ENCODE measurements at places on chromosomes 2 and 18.

GRCh38 chr2:108553209-108553919, 19.1 kb downstream of the LIMS1 start:
- no peak for DNase-seq

DNA sequence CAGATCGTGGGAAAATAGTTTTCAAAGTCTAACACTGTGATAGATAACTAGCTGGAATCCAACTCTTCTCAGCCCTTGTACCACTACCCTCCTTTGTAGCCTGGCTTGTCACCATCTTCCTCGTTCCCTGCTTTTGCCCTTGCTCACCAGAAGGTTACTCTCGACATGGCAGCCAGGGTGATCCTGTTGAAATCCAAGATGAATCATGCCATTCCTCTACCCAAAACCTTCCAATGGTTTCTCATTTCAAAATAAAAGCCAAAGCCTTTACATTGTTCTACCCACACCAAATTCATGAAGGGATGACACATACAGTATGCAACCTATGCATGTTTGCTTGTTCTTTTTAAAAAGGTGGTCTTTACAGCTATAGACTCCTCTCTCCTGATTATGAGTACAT, 45.7 kb downstream of the STAT4 start:
- DNase-seq, result peak; percentile 46

- DNase-seq, result no peak
Observed at GRCh38 chr2:10085668-10086059, 5.5 kb upstream of the CYS1 start.

DNA sequence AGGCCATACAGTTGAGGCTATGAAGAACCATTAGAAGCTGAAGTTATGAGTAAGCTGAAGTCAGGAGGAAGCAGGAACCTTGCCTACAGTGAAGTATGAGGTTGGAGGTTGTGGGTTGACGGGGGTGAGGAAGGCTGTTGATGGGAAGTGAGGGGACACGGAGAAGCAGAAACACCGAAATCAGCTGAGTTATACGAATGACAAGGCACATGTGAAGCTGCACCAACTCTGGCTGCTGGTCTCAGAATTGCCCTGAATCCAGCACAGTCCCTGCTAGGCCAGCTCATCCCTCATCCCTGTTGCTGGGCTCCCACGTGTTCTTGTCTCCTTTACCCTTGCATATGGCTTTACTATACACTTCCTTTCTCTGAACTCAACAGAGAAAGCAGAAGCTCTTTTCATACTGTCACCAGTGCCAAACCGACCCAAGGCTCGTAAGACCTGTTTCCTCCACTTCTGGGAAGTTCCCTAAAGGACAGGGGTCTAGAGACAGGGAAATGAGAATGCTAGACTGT, 9.2 kb upstream of the TMEM247 start:
- no peak for DNase-seq

GRCh38 chr2:222298001-222298310, 842 bp downstream of the PAX3 start:
- DNase-seq, result no peak

GRCh38 chr18:22194151-22194598, 24.8 kb downstream of the GATA6 start:
- DNase-seq, result no peak

GRCh38 chr18:12637901-12638643, 19.8 kb downstream of the SPIRE1 start:
- DNase-seq, result no peak

DNA sequence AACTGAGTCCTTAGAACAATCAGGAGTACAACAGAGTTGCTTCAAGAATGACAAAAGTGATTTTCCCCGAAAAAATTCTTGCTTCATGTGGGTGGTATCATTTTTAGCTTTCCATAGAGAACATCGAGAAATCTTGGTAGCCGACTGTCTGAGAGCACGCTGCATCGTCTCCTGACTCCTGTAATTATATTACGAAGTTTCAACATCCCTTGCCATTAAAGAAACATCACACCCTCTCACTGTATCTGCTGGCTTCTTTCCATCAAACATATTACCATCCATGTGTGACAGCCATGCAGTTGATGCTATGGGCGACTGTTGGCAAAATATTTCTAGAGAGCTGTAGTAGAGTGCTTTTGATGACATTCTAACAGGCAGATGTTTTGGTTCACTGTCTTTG, 311.2 kb downstream of the CMPK2 start:
- no peak for DNase-seq

DNA sequence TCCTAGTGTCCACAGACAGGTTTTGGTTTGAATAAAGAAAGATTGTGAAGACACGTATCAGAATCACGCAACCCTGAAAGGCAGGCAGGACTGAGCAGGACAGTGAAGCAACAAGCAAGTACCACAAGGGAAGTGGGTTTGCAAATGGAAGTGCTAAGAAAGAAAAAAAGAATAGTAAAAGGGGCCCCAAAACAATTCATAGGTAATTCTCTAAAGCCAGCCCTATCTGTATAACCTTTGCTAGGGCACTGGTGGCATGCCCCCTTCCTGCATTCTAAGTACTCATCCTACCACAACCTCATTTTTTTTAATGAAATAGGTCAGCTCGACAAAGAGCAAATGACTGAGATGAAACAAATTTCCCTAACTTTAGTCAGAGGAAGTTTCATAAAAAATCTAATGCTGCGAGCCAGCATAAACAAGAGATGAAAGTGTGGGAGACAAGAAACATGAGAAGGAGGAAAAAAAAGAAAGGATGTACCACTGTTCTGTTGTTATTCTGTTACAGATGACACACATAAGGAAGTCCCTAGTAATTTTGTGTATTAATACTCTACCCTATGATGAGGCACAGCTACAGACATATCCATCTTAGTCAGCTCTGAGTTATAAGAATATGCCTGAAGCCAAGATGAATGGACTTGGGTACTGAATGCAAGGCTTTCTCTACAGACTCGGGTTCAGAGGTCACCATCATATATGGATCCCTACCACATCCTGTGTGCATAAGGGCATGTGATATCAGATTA, 32.2 kb downstream of the IKZF2 start:
- no peak for DNase-seq

DNA sequence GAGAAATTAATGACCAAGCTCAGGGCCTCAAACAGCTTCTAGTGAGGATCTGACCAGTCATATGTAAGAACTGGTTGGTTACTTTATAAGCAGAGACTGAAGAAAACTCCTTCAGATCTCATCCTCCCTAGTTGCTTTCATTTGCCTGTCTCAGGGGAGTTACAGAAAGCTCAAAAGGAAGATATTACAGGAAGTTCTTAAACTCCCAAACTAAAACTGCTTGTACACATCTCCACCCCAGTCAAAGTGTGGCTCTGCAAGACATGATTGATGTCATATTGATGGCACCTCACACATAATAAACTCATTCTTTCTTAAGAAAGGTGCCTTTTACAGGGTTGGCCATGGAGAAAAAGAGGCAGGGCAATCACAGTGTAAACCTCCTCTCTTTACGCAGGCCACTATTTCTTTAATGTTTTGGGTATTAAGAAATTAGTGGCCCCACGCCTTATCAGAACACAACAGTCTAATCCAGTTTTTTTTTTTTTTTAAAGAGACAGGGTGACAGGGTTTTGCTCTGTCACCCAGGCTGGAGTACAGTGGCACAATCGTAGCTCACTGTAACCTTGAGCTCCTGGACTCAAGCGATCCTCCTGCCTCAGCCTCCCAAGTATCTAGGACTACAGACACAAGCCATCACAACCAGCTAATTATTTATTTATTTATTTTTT, 62.6 kb upstream of the STK17B start:
- no peak for DNase-seq

- no peak for DNase-seq
Observed at GRCh38 chr2:16716024-16716423, 50.4 kb upstream of the CYRIA start.

- no peak for DNase-seq
Observed at GRCh38 chr2:12495247-12495868, 221.4 kb upstream of the TRIB2 start.

DNA sequence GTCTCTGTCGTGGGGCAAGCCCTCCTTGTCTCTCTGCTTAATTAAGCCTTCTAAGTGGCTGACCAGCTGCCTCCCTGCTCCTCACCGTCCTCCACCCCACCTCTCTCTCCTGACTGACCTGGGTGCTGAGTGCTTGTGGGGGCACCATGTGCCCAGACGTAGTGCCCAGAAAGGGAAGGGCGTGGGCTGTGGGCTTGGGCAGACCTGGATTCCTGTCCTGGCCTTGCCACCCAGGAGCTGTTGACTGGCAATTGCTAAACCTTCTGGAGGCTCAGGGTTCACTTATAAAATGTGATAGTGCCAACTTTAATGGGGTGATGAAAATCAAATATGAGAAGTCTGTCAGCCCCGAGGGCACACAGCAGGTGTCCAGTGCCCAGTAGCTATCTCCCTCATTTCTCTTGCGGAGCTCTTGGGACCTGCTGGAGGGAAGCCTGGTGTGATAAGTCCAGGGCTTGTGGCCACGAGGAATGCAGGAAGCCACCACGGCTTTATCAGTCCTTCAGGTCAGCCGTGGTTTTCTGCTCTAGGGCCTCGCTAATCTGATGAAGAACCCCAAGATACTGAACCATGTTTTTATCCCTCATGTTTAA, 22.0 kb upstream of the INHBB start:
- no peak for DNase-seq

DNA sequence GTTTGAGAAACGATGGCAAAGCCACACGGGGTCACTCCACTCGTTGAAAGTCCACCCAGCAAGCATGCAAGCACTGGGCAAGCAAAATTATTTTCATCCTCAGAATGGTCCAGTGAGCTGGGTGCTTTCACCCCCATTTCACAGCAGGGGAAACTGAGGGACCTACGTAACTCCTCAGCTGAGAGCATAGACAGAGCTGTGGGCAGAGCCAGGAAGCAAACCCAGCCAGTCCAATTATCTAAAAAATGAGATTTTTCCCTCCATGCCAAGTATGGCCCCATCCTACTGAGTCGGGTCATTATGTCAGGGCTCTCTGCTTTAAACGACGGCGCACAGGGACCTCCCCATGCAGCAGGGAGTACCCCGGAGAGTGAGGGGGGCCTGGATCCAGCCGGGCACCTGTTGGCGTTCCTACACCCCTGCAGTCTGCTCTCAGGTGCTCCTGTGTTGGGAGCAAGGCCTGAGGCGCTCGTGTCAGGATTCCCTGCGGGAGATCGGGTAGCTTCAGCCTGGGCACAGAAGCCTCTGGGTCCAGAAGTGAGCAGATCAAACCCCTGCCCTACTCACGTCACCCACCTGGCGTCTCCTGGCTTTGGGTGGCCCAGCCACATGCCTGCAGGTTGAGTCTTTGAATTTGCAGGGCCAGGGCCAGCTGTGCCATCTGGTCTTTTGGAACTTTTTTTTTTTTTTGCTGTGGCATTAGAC, 17.3 kb downstream of the TWIST2 start:
- DNase-seq, result no peak

GRCh38 chr2:238739668-238740067, 108.2 kb upstream of the TWIST2 start:
- DNase-seq, result no peak

DNA sequence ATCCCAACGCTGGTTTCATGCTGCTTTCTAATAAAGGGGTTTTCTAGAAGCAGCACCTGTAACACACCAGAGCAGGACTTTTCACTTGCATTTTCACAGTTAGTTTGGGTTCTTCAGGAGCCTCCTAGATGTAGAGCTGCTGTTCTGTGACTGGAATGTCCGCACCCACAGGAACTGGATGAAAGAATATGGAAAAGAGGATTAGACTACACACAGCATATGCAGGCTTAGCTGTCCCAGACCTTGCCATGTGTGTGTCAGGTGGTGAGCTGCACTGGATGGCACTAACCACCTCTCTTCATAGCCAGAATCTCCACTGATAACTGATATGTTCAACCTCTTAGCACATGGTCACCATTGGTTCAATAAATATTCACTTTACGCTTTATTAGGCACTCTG, 112.1 kb upstream of the POU3F3 start:
- DNase-seq, result no peak

DNA sequence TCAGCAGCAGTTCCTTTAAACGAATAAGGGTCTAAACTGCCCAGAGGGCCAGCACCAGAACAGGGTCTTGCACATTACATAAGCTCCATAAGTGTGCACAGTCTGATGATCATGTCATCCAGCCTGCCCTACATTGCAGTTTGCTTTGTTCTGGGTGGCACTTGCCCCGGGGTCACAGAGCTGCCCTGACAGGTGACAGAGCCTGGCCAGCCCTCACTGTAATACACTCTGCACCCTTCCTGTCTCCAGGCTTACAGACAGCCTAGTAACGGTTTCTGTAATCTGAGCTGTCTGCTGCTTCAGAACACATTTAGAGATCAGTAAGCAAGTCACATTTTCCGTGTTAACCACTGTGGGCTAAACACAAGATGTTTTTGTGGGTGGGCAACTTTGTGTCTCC, 213.3 kb downstream of the FAM210A start:
- no peak for DNase-seq

- no peak for DNase-seq
Observed at GRCh38 chr2:136045344-136045743, 59.9 kb upstream of the DARS1 start.

DNA sequence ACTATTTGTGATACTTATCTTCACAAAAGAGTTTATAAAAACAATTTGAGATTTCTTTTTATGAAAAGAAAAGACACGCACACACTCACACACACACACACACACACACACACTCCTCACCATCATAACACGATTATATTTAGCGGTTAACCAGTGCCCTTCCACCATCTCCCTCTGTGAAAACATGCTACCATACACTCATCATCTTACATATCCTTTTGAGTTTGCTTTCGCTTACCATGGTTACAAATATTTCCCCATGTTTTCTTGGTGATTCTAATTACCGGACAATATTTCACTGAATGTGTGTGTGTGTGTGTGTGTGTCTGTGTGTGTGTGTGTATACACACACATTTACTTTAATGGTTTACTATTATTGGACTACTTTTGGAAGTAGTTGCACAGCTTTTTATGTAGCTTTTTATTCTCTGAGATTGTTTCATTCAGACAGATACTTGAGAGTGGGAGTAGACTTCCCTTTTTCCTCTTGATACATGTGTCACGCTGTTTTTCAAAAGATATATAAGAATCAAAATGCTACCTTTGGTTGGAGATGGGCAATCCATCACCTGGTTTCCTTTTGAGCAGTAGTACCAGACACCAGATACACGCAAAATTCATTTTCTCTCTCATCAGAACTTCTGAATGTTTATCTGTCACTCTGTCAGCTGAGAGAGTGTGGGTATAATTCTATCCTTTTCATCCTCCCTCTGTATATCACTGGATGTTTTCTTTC, 138.1 kb downstream of the SETBP1 start:
- no peak for DNase-seq

GRCh38 chr2:238919307-238919706, 71.4 kb downstream of the TWIST2 start:
- no peak for DNase-seq

GRCh38 chr18:27223526-27224291, 38.6 kb upstream of the CHST9 start:
- no peak for DNase-seq

DNA sequence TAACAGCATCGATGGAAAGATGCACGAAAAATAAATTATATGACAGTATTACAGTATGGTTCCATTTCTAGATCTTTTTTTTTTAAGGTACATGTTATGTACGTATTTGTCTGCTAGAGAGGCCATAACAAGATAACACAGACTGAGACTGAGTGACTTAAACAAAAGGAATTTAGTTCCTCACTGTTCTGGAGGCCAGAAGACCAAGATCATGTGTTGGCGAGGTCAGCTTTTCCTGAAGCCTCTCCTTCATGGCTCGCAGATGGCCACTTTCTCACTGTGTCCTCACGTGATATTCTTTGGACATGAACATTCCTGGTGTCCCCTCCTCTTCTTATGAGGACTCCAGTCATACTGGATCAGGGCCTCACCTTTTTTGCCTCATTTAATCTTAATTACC, 177.4 kb downstream of the CAPN13 start:
- DNase-seq, result peak; percentile 11
